ENCODE measurements at places on chromosomes 1 and 21. TPM values are rescaled to one million over a fixed set of nuclear protein-coding genes. Genes with fewer than 3 reads are reported as not detected.

The CD53 gene
- total RNA-seq: not detected

The THEM5 gene
- not detected for total RNA-seq

DNA sequence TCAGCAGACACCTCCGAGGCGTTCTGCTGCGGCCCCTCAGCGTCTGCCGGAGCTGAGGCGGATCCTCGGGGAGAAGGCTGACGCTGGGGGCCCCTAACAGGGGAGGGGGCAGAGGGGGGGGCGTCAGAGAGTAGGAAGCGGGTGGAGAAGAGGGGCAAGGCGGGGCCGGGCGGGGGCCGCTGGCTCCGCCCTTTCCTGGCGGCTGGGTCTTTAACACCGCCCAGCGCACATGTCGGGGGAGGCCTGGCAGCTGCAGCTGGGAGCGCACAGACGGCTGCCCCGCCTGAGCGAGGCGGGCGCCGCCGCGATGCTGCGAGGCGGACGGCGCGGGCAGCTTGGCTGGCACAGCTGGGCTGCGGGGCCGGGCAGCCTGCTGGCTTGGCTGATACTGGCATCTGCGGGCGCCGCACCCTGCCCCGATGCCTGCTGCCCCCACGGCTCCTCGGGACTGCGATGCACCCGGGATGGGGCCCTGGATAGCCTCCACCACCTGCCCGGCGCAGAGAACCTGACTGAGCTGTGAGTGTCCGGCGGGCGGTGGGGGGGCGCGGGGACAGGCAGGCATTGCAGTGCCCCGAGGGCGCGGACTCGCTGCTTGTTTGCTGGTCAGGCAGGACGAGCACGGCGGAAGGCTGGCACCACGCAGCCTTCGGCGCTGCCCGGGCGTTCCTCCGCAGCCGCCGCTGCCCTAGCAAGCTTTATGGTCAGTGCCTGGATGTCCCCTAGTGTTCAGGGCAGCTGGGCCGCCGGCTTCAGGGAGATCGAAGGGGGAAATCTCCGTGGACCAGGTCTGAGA is at the start of gene NTRK1:
Gene NTRK1 (plus strand): TSS at position 238 of the 796 bp plus-strand sequence. CDS start 70 bp downstream, at position 308.
- peak; percentile 18 for DNase-seq

- DNase-seq: no peak
These were observed 308.5 kb downstream of the NTNG1 start for GRCh38 chr1:107449326-107449725.

DNA sequence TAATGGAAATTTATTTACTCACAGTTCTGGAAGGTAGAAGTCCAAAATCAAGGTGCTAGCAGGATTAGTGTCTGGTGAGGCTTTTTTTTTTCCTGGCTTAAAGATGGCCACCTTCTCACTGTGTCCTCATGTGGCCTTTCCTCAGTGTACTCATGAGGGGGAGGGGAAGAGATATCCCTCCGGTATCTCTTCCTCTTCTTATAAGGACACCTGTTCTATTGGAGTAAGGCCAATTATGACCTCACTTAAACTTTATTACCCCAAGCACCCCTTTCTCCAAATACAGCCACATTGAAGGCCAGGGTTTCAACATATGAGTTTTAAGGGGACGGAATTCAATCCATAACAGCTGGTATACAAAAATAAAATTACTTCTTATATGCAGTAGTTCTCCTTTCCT is 203.7 kb upstream of the C1orf87 start:
- DNase-seq: no peak

GRCh38 chr1:200973937-200974657 is 49.4 kb downstream of the KIF21B start:
- no peak for DNase-seq

- DNase-seq: peak; percentile 39
These were observed 8.2 kb downstream of the UQCRHL start for GRCh38 chr1:15799004-15799867.

The AGO4 gene
- total RNA-seq: 9.2 TPM

The GNG5 gene
- total RNA-seq: 39.7 TPM

The KCNE2 gene
- total RNA-seq: not detected

- DNase-seq: no peak
These were observed 54.4 kb downstream of the MPZL1 start for GRCh38 chr1:167776151-167776550.

The AGT gene
- total RNA-seq: not detected

The MAEL gene
- not detected for total RNA-seq

DNA sequence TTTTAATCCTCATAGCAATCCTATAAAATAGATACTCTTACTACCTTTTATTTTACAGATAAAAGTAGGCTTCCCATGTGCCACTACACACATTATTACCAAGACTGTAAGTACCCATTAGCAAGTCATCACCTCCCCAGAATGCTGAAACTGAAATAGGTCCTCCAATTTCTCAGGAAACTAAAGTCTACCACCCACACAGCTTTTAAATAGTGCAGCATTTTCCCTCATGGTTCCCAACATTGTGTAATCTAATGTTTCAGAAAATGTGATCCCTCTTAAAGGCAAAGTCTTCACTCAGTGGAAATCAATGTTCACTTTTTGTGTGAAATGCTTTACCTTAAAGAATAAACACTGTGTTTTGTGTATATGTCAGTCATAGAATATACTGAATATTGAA is 356.5 kb downstream of the GPATCH2 start:
- DNase-seq: no peak

The CD34 gene
- total RNA-seq: not detected

DNA sequence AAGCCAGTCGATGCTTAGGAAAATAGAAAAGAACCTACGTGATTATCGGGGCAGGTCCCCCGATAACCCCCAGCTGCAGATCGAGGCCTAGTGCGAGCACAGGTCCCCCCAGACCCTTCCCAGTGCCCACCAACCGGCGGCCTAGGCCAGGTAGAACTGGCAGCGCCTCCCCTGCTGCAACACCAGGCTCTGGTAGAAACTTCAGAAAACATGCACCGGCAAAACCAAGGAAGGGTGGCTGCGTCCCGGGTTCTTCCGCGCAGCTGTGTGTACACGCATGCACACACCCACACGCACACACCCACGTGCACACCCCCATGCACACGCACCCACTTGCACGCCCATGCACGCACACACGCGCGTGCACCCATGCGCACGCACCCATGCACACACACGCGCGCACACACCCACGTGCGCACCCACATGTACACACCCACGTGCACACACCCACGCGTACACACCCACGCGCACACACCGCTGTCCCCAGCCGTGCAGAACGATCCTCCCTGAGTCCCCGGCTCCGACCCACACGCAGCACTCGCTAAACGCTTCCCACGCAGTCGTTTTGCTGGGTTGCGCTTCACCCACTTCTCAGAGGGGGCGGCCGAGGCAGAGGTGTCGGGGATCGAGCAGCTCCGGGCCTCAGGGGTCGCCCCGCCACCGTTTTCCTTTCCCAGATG is 5.2 kb downstream of the TSPEAR start:
- DNase-seq: no peak

GRCh38 chr1:63316984-63317816 is 5.2 kb upstream of the FOXD3 start:
- DNase-seq: peak; percentile 79

DNA sequence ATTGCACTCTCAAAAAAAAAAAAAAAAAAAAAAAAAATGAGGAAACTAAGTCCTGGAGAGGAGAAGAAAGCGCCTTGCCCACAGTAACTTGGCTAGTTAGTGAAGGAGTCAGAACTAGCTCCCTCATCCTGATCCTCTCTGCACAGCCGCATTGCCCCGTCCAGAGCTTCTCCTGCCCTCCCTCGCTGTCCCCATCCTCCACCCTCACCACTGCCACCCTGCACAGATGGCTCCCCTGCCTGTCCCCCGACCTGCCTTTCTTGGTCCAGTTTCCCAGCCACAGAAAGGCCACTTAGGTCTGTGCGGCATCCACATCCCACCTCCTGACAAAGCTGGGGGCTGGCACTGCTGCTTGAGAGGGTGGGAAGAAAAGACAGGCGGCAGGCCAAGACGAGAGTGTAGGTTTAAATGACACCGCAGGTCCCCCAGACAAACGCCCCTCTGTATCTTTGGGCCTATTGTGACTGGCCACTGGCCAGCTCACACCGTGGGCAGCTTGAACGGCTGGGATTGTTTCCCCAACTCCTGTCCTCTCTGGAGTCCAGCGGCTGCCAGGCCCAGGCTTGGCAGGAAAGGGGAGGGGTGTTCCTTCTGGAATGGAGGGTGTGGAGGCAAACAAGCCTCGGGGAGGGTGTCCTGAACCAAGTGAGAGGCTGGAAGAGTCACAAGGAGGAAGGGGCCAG is 20.2 kb downstream of the NCMAP start:
- DNase-seq: peak; percentile 52

- DNase-seq: no peak
These were observed 54.2 kb upstream of the ADAMTS5 start for GRCh38 chr21:27021046-27021445.

GRCh38 chr1:37601441-37601840 is 5.7 kb upstream of the GNL2 start:
- peak; percentile 60 for DNase-seq

DNA sequence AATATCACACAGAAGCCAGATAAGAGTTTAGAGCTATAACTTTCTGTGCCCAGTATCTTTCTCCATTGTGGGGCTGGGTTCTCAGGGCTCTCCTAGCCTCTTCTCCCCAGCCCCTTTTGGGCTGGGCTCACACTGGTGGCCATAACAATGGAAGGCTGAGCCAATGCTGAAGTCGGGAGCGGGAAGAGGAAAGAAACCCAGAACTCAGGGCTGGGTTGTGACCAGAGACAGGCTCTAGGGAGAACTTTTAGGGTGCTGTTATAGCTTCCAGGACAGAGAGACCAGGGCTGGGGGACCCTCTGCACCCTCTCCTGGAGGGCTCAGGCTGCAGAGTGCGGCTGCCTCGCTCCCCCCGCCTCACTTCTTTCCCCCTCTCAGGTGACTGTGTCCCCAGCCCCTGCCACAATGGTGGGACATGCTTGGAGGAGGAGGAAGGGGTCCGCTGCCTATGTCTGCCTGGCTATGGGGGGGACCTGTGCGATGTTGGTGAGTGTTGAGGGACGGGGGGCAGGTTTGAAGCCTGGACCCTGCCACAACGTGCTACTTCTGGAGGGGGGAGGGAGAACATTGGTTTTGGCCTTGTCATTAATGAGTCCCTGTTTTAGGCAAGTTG is 14.1 kb downstream of the BCAN start:
- no peak for DNase-seq

- peak; percentile 27 for DNase-seq
These were observed 11.0 kb upstream of the PGD start for GRCh38 chr1:10387677-10388386.

DNA sequence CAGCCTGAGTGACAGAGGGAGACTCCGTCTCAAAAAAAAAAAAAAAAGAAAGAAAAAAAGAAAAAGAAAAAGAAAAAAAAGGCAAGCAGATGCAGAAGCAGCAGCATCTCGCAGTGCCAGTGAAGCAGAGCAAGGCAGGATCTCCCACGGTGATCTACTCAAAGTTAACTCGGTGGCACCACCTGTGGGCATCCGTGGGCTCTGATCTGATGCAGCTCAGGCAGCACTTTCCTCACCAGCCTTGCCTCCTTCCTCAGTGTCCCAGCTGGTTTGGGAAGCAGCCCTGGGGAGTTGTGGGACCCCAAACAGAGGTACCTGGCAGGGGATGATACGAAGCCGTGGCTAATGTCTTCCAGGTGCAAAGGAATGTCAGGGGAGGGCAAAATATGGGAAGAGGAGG is 104.3 kb upstream of the KRTAP19-8 start:
- peak; percentile 26 for DNase-seq

DNA sequence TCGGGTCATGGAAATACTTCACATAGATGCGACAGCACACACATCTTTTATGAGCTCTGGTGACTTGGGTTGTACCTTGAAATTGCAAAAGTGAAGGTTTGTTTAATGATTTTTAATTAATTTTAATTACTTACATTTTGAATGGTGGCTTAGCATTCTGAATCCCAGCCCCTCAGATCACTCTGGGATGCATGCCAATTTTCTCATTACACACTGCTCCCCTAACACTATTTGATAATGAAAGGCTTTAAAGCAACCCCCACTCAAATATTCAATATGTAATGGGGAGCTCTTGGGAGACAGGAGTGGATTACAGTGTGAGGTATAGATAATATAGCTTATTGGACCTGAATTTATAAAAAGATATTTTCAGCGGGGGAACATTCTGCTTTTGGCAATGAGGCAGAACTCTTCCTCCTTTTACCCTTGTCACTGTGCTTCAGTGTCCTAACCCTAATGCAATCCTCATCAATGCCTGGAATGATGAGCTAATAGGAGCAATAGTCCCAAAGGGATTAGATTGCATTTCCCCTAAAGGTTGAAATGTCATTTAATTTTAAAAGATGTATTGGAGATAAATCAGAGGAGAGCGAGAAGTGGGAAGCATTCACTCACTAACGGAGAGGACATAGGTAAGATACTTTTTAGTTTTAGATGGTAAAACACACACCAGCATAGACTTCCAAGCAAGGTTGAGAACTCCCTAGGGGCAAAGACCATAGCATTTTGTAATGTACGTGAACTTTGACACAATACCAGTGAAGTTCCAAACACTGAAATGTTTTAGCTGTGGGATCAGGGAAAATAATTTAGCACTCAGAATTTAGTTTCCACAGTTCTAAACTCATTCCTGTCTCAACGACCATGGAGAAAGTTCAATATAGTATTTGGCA is 384.1 kb upstream of the PLXNA2 start:
- no peak for DNase-seq

The ILDR2 gene
- 0.90 TPM for total RNA-seq

- no peak for DNase-seq
These were observed 27.2 kb downstream of the EPRS1 start for GRCh38 chr1:220019071-220019470.

The C1orf167 gene
- not detected for total RNA-seq

DNA sequence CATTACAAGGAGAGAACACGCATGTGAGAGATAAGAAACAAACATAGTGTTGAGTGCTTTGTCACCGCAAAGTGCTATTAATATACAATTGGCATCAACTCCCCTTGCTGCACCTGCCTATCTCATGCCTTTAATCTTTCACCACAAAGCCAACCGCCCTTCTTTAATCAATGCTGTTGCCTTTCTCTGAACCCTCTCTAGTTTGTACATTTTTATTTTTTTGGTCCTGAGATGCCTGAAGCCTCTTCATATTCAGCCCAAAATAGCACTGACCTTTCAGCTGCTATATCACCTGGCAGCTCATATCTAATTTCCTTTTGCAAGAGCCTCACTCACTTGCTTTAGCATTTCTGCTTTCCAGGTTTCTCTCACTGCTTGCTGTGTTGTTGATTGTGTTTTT is 504.7 kb downstream of the NUF2 start:
- DNase-seq: no peak

GRCh38 chr1:17502326-17502778 is 37.1 kb upstream of the ARHGEF10L start:
- DNase-seq: peak; percentile 93

- DNase-seq: no peak
These were observed 54.4 kb downstream of the DOP1B start for GRCh38 chr21:36210779-36211659.

The MAD2L2 gene
- 62.5 TPM for total RNA-seq

GRCh38 chr1:47522935-47523834 is 85.3 kb downstream of the FOXD2 start:
- DNase-seq: no peak

The ANGPTL3 gene
- not detected for total RNA-seq

- DNase-seq: no peak
These were observed 19.7 kb downstream of the OPTC start for GRCh38 chr1:203513585-203514031.

The GBP7 gene
- total RNA-seq: not detected

The GJB5 gene
- not detected for total RNA-seq

The GCSAML gene
- 0.32 TPM for total RNA-seq
